ENCODE measurements at places on chromosomes 11 and 22.

DNA sequence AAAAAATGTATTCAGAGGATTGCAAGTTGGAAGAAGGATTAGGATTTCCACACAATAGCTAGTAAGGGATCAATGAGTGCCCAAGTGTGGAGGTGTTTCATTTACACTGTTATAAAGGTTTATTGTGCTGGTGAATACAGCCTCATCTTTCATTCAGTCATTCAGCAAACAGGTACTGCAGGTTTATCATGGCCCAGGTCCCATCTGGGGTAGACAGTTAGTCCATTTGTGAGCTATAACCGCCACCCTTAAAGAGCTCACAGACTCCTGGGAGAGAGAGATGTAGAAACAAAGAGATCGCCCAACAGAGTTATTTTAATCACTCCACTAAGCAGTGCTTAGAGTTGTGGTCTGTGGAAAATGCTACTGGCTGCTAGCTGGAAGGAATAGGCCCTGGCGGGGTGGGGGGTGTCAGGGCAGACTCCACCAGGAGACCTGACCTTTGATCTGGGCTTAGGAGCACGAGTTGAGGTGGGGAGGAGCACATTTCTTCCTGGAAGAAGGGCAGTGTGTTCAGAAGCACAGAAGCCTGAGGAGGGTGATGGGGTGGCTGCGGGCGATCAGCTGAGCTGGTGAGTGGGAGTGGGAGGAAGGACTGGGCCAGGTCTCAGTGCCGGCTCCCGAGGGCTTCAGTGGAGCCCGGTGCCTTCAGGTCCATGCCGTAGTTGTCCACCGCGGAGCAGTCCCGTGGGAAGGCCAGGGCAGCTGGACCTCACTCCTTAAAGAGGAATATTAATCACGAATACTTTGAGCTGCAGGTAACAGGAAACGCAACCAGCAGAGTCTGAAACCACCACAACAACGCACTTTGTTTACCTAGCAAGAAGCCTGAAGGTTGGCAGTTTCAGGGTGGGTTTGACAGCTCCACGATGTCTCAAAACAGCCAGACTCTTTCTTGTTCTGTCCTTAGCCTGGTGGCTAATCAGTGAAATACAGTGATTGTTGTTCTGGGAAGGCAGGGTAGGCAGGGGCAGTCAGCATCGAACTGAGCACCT is 11.2 kb downstream of the TOM1 start:
- DNase-seq = no peak

- no peak for DNase-seq
Observed at GRCh38 chr22:28435982-28436381, 243.7 kb downstream of the TTC28 start.

GRCh38 chr11:64085906-64086257 is 50.2 kb downstream of the FLRT1 start:
- no peak for DNase-seq

DNA sequence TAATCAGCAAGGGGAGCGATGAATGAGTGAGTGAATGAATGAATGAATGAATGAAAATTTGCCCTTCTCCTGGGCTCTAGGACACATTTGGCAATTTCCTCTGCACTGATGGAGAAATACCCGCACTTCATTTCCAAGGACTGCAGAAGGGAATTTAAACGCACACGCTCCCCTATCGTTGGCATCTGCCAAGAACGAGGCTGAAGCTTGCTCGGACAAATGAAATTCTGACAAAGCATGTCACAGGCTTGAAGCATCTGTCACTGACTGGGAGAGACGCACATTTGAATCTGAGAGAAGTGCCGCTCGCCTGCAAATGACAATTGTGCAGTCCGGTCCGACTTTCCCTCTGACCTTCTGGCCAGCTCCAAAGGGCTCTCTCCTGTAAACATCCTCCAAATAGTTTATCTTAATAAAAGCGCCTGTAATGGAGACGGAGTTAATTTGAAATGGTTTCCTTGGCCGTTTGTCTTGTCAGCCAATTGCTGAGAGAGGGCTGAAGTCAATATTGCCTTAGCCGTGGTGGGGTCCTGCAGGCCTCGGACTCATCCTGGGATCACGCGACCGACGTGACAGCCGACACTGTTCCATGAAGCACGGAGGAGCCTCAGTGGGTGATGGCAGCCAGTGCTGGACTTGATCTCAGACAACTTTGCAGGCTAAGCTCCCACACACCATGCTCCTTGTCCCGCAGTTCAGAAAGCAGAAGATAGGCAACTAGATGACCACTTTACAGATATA is 260.7 kb downstream of the MN1 start:
- no peak for DNase-seq

DNA sequence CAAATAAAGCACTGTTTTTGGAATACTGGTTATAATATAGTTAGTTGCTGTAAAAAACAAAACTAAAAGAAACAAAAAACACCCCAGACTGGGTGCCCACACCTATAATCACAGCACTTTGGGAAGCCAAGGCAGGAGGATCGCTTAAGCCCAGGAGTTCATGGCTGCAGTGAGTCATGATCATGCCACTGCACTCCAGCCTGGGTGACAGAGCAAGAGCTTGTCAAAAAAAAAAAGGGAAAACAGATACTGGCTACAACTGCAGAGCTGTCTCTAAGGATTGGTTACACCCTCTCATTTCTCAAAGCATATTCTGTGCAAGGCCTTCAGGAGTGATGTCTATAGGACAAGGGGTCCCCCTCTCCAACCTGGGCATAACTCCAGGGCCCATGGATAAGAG is 14.6 kb upstream of the STK33 start:
- no peak for DNase-seq

DNA sequence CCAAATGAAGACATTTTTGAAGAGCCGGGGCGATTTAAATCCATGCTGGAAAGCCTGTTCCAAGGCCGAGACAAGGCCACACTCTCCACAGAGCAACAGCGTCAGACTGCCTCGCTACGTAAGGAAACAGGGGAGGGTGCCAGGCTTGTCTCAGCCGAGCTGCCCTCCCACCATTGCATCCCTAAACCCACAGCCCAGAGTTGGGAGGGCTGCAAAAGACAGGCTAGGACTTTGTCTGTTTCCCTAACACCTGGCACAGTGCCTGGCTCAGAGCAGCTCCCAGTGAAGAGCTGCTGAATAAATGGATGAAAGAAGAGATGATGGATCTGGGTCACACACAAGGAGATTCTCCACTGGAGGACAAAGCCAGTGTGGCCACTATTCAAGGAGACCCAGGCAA is 51.3 kb upstream of the SCUBE2 start:
- no peak for DNase-seq

GRCh38 chr11:1825039-1825740 is 9.6 kb upstream of the SYT8 start:
- DNase-seq = no peak

- no peak for DNase-seq
Observed at GRCh38 chr11:76597533-76598425, 72.8 kb downstream of the LRRC32 start.

DNA sequence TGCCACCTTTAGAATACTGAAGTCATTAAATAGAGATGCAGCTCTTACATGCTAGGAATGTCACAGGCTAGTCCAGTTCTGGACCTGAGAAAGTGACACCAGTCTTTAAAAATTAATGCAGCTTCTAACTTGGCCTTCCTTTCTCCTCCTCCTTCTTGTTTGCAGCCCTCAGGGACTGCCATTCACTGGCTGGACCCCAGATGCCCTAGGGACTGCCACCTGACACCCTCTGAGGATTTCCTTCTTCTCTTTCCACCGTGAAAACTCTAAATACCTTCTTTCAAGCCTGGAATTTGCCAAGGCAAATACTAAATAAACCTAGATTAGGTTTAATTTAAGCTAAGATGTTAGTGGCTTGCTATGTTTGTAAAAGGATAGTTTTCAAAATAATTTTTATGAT is 78.4 kb downstream of the MUC15 start:
- DNase-seq = no peak

DNA sequence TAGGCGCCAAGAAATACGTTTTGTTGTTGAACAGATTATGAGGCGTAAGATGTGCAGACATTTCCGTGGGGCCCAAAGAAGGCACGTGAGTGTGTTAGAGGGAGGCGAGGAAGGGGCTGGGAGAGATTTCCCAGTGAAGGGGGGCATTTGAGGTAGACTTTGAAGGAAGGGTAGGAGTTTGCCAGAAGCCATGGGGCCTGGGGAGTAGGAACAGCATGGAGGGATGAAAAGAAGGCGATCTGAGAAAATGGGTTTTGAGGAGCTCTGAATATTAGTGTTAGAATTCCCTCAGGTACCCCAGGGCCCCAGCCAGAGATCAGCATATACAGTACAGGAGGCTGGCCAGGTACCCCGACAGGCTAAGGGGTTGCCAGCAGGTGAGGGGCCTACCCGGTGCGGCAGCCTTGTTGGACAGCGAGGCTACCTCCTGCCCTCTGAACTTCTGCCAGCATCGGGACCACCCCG is 414 bp upstream of the MIEF1 start:
- no peak for DNase-seq

GRCh38 chr11:678297-678696 is 16.7 kb downstream of the DEAF1 start:
- no peak for DNase-seq

DNA sequence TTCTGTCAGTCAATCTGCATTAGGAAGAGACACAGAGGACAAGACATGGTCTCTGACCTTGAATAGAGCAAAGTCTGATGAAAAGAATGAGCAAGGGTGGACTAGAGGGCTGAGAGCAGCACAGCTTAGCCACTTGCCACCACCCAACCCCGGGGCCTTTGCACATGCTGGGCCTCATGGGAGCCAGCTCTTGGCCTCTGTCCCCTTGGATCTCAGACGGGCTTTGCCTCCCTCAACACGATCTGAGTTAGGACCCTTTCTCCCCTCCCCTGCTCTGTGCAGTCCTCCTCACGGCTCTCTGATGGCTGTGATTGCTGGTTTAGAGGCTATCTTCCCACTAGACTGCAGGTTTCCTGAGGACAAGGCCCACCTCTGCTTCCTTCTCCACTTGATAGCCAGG is 131.6 kb upstream of the B3GAT1 start:
- DNase-seq = no peak

DNA sequence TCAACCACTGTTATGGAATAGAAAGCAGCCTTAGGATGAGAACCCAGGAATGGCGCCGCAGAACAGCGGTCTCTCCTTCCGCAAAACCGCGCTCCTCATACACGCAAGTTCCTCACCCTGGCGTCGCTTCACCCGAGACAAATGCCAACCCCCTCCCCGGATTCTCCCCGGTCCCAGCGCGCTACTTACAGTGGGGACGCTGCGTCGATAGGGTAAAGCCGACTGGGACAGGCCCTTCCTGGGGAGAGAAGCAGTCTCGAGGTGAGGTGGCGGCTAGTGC is 287 bp downstream of the RPS13 start:
- DNase-seq = no peak

DNA sequence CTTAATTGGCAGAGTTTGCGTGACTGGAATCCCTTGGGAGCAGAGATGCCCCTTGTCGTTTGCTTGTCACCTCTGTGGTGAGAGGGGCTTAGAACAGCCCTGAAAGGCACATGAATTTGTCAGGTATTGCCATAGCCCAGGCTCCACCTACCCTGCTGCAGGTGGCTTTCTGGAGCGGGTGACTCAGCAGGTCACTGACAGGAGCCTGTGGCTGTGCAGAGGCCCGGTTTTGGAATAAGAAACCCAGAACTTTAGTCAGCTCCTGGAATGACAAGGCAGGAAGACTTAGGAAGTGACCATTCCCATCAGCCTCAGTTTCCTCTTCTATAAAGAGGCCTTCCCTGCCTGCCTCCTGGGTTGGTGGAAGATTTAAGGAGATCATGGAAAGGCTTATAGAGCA is 539.7 kb downstream of the INSC start:
- DNase-seq = no peak

DNA sequence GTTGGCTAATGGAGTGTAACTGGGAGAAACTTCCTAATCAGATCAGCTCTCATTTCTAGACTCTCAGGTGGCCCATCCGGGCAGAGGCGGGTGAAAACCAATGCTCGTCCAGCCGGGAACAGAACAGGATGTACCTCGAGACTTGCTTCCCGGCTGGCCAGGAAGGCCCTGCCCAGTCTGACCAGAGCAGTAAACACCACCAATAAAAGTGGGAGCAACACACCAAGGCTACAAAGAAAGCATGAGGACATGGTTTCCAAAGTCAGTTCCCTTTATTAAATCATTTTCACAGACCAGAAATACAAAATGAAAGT is 940 bp upstream of the TNKS1BP1 start:
- peak; percentile 48 for DNase-seq

GRCh38 chr11:128726458-128727139 is 32.7 kb downstream of the FLI1 start:
- no peak for DNase-seq

GRCh38 chr22:26593763-26594162 is 3.8 kb upstream of the TPST2 start:
- DNase-seq = no peak

GRCh38 chr11:124763156-124763947 is 1.3 kb upstream of the ESAM start:
- peak; percentile 81 for DNase-seq

DNA sequence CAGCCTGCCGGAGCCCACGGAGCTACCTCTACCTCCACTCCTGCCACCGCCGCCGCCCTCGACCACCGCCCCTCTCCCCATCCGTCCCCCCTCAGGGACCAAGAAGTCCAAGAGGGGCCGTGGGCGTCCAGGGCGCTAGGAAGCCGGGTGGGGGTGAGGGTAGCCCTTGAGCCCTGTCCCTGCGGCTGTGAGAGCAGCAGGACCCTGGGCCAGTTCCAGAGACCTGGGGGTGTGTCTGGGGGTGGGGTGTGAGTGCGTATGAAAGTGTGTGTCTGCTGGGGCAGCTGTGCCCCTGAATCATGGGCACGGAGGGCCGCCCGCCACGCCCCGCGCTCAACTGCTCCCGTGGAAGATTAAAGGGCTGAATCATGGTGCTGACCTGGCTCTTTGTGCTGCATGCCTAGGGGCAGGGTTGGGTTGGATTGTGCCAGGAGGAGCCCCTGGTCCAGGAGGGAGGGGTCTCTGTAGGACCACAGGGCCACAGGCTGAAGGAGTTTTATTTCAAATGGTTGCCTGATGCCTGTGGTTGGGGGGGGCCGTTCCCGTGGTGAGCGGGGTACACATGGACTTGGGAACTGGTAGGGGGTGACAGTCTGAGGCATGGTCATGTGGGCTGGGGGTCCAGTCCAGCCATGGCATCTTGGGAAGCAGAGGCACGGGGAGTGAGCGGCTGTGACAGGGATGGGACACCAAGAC is 2.3 kb downstream of the PTPRCAP start:
- no peak for DNase-seq

GRCh38 chr11:65862191-65862735 is 2.0 kb downstream of the MUS81 start:
- DNase-seq = no peak

- no peak for DNase-seq
Observed at GRCh38 chr22:30183271-30183670, 63.3 kb downstream of the LIF start.
